ENCODE measurements at places on chromosomes 12 and 14. TPM values are rescaled to one million over a fixed set of nuclear protein-coding genes. Genes with fewer than 3 reads are reported as not detected.

DNA sequence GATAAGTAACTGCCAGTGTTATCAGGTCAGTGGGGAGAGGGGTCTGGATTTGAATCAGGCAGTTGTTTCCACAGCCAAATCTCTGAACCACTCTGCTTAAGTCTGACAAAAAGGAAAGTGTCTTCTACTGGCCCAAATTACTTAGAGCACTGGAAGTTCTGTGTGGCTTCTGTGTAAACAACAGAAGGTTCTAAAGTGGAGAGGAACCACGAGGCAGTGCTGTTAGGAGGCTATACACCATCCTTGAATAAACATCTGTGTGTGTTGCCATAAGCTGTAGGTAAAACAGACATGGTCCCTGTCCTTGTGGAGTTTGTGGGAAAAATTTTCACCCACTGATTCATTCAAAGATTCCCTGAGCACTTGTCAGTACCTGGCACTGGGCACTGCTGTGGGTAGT is 50.0 kb downstream of the GALNT4 start:
- DNase-seq: no peak

DNA sequence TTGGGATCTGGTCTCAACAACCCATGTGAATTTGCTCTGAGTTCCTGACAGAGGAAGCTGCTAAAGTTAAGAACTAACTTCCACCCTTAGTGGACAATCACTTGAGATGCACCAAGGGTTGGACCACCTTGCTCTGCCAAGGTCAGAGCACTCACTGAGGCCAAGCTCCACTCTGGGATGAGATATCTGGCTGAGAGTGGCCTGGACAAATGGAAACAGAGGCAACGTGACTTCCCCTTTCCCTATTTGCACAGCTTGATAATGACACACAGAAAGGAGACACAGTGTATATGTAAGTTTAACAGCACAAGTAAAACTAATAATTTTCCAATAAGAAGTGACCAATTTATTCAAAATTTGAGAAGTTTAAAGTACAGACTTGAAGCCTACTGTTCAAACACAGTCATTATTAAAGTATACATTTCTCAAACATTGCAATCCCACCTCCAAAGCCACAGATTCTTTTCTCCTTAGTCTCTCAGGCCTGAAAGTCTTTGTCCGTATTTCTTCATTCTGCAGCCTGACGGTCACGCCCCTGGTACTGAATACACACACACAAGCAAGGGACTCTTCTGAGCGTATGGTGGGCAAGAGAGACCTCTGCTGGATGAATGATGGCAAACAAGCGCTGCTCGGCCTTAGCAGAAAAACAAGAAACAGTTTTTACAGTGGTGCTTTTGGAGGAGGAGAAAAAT is 28.6 kb downstream of the TMEM30B start:
- peak; percentile 38 for DNase-seq

- DNase-seq: no peak
Measured at GRCh38 chr12:107131832-107132616, 38.7 kb upstream of the CRY1 start.

DNA sequence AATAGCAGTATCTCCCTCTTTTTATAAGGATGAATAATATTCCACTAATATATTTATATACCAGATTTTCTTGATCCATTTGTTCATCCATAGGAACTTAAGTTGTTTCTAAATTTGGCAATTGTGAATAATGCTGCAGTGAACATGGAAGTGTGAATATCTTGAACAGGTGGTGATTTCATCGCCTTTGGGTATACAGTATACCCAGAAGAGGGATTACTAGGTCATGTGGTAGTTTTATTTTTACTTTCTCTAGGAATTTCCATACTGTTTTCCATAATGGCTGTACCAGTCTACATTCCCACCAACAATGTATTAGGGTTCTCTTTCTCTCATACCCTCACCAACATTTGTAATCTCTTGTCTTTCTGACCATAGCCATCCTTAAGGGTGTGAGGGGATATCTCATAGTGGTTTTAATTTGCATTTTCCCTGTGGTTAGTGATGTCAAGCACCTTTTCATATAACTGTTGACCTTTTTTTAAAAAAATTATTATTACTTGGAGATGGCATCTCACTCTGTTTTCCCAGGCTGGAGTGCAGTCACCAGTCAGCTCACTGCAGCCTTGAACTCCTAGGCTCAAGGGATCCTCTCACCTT is 20.5 kb downstream of the PPHLN1 start:
- no peak for DNase-seq

DNA sequence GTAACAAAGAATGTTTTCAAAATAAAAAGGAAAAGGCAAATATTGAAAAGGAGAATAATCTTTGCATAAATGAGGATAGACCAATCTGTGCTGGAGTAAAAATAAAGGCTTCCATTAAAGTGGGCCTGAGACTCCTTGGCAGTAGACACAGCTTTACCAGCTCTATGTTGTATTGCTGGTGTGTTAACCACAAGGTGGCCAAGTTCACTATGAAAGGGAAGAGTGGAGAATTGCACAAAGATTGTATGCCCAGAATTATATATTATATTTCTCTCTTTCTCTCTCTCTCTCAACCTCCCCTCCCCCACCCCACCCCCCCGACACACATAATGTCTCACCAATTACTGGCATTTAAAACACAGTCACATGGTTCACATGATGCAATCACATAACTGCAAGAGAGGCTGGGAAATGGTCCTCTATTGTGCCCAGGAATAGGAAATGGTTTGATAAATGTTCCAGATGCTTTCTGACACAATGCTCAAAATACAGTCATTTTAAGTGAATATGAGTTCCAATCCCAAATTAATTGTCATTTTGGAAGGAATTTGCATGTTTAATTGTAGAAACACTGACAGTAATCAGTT is 222.6 kb upstream of the SYT1 start:
- no peak for DNase-seq

GRCh38 chr12:64893961-64894360 is 69.5 kb downstream of the TBC1D30 start:
- no peak for DNase-seq

DNA sequence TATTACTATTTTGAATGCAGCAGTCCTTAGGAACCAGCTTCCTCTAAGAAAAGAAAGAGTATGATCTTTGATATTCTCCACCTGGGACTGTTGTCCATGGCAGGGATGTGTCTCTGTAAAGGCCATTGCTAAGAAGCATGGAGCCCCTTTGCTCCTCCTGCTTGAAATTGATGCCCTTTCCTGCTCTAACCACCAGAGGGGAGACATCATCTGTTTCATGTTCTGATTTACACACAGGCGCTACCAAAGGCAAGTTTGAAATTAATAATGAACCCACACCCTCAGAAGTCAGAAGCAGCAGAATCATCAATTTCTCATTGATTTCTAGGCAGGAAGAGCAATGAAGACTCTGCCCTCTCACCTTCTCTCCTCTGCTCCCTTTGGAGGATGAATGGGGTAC is 253.8 kb downstream of the RMST start:
- DNase-seq: no peak

DNA sequence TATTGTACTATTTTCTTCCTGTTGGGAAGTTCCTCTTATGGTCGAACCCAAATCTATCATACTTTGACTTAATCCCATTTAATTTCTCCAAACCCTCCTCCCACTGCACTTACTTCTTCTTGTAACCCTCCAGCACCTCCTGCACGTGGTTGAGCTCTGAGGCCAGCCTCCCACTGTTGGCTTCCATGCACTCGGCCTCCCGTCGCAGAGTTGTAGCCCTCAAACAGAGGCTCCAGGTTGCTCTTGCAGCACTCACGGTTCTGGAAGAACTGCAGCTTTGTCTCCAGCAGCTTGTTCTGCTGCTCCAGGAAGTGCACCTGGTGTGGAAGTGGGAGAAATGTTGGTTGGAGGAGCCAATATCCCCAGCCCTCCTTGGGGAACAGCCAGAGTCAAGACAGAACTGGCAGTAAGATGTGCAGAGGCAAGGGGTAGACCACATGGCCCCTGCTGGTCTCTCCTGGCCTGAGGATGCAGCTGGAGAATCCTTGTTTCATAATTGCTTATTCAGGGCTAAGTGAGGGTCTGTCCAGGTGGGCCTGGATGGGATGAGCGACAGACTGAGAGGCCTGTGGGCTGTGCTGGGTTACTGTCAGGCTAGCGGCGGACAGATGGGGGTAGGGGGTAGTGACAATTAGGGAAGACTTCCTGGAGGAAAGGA is 18.4 kb upstream of the KRT86 start:
- DNase-seq: no peak

DNA sequence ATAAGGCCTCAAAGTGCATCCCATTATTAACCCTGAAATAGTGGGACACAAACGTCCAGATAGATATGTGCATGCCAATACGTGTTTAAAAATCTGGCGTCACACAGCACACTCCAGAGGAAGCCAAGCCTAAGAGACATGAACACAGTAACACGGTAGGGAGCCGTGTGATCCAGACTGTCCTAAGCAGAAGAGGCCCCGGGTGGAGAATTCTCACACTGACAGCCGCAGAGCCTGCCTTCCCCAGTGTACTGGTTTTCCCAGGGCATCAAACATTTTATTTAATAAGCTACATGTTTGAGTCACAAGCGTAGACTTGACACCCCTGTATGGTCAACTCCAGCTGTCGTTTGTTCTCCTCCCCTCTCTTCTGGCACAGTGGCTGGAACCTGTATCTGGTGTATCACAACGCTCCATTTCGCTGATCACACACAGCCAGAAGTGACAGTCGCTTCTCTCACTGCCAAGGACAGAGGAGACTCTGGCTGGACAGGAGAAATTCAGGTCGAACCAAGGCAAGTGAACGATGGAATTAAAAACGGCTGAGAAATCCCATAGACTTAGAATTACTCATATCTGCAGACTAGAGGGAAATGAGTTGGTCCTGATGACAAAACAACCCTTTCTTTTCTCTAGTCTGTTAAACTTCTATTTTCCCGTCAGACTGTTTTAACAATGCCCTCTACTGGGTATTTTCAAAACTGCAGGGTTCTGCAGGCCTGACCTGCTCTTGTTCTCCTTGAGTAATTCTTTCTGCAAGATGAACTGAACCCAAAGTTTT is 359.9 kb downstream of the RGS6 start:
- no peak for DNase-seq

- DNase-seq: no peak
Measured at GRCh38 chr14:89409961-89410360, 7.1 kb downstream of the FOXN3 start.

- DNase-seq: no peak
Measured at GRCh38 chr14:80216818-80217217, 5.5 kb upstream of the DIO2 start.

DNA sequence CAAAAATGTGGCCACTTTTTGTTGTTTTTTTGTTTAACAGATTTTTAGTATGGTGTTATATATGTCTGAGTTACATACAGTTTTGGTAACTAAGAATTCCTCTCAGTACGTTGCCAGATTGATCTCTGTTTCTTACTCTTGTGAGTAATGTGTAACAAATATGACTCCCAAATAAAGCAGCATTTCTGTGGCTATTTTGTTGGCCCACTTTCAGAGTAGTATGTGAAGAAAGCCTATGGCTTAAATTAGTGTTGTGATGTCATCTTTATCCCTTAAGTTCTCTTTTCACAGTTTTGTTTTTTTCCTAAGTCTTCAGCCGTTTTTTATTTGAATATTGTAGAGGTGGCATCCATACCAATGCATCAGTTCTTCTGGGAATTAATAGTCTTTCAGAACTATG is 10.7 kb downstream of the PCNX4 start:
- DNase-seq: no peak

GRCh38 chr14:78383060-78383459 is 212.9 kb downstream of the NRXN3 start:
- DNase-seq: no peak

- no peak for DNase-seq
Measured at GRCh38 chr14:77296155-77296554, 24.5 kb downstream of the POMT2 start.

GRCh38 chr12:26195250-26195640 is at the start of gene SSPN:
TSS of gene SSPN (plus strand) at chr12:26195573. CDS start at chr12:26195673, 100 bp downstream.
- DNase-seq: no peak

GRCh38 chr12:68479896-68480291 is 130.8 kb upstream of the RAP1B start:
- DNase-seq: no peak

GRCh38 chr12:13223179-13223804 is 26.8 kb downstream of the EMP1 start:
- no peak for DNase-seq

GRCh38 chr14:101620031-101620788 is 58.9 kb downstream of the DIO3 start:
- no peak for DNase-seq

DNA sequence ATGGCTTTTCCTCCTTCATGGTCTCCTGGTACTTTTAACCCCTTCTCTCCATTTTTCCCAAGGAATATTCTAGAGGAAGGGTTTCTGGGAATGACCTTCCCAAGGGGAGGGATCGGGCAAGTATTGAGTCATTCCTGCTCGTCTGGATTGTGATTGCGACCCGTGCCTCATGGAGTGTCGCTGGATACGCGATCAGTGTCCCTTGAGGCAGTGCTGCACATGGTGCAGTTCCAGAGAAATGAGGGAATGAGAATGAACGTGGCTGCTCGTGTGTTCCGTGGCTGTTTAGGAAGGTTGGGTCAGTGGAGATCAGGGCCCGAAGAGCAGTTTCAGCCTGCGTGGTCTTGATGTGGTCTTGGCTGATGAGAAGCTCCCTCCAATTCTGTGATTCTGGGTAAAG is 234.4 kb downstream of the CACNA1C start:
- DNase-seq: no peak

- DNase-seq: no peak
Measured at GRCh38 chr12:72978999-72979398, 706.8 kb downstream of the TRHDE start.

DNA sequence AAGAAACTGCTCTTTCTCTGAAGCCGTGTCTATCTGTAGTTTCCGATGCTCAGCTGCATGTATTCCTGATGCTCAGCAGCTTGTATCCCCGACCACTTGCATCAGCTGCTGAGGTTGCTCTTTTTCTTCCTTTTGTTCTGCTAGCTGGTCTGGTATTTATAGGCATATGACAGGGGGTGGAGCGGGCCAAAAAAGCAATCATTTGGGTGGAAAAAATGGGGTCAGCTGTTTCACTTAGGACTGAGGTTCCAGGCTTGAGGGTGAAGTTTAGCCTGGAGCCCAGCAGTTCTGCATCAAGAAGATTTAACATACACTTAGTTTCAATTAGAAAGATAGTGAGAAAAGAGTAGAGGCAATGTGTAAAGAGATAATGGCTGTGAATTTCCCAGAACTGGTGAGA is 23.6 kb upstream of the AMN1 start:
- DNase-seq: no peak

- no peak for DNase-seq
Measured at GRCh38 chr14:37221073-37221472, 23.3 kb downstream of the MIPOL1 start.

DNA sequence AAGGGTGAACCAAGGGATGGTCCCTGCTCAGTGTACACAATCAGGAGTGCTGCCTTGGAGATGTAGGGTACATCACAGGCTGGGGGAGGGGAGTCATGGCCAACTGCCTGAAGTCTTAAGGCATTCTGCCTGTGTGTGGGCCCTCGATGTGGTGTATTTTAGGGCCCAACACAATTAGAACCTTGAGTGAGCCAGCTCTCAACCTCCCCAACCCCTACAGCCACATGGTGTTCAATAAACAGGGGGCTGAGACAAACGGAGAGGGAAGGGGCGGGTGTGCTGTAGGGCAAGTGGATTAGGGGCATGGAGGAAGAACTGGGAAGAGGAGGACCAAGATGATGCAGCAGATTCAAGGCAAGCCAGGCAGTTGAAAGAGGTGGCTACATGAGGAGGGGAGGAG is 8.6 kb upstream of the CHD4 start:
- DNase-seq: no peak

TNFRSF1A gene
- total RNA-seq: 34.5 TPM

GALNT8 gene
- total RNA-seq: 0.57 TPM

ADAM21 gene
- total RNA-seq: not detected

FBXO34 gene
- total RNA-seq: 14.9 TPM

MGAT4C gene
- total RNA-seq: not detected

REP15 gene
- total RNA-seq: 0.38 TPM

All from activated T-cell treated with anti-CD3 and anti-CD28 coated beads, Interleukin-2, amount 50 U/mL, for 4 hours (primary cell).